GM23248 (cell line): ENCODE measurements at places on chromosomes 5 and 9. TPM values are rescaled to one million over a fixed set of nuclear protein-coding genes. Genes with fewer than 3 reads are reported as not detected.
A peak's percentile ranks its signal among the peaks of the same experiment; 100 is the strongest.

DNA sequence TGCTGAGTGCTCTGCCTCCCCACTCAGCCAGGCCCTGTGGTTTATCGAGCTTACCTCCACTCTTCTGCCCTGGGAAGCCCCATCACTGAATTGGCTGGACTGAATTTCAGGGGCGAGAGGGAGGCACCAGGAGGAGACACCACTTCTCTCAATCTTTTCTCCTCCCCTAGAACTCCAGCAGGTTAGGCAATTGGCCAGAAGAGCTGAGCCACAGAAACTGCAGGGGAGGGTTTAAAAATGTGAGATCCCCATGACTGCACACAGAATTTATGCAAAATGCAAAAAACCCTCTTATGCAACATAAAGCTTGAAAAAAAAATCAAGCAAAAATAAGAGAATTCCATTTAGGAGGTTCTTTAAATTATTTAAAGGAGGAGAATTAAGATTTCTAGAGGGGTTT is 29.9 kb downstream of the TUT7 start:
- H3K4me1 ChIP-seq, result peaks cover 48% of the 10 kb centered on the region
- no peak overlapping the region for H3K4me3 ChIP-seq
- H3K27me3 ChIP-seq, result no peaks in the 10 kb centered on the region
- peaks cover 44% of the 10 kb centered on the region for H3K36me3 ChIP-seq
- peak; percentile 85 for DNase-seq

TMEM38B gene
- 6.2 and 7.3 TPM in 2 replicates for polyA plus RNA-seq

FGF18 gene
- polyA plus RNA-seq, result 0.09 TPM in 2 replicates

DNA sequence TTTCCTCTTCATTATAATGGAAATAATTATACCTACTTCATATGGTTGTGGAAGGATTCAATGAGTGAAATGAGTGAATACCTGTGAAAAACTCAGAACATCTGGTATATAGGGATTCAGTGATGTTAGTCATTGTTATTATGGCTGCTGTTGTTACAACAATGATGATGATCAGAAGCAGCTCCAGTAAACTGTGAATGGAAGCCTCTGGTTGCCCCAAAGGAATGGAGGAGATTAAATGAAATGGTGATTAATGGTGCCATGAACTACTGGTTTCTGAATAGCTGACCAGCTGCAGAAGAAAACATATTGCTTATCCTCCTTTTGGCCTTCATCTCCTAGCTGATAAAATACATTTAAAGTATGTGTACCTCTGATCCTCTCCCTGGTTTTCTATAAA is 372.0 kb downstream of the ARHGEF28 start:
- H3K27ac ChIP-seq, result peak overlapping the region; percentile 42
- no peaks in the 10 kb centered on the region for H3K36me3 ChIP-seq
- H3K4me1 ChIP-seq, result no peaks in the 10 kb centered on the region; the same call in 1 of the 2 replicates
- DNase-seq, result peak; percentile 52
- no peak overlapping the region for H3K4me3 ChIP-seq
- no peaks in the 10 kb centered on the region for H3K27me3 ChIP-seq

GRCh38 chr5:51387884-51388275 is 4.6 kb downstream of the ISL1 start:
- H3K4me1 ChIP-seq, result no peaks in the 10 kb centered on the region
- no peak overlapping the region for H3K4me3 ChIP-seq
- DNase-seq, result no peak

GRCh38 chr9:118187408-118187807 is 483.2 kb downstream of the TLR4 start:
- H3K4me3 ChIP-seq, result no peak overlapping the region
- H3K4me1 ChIP-seq, result no peaks in the 10 kb centered on the region
- no peaks in the 10 kb centered on the region for H3K27me3 ChIP-seq
- DNase-seq, result no peak
- no peaks in the 10 kb centered on the region for H3K36me3 ChIP-seq

PCDHA10 gene
- 0.13 and 0.26 TPM in 2 replicates for polyA plus RNA-seq

- H3K27ac ChIP-seq, result no peak overlapping the region
- no peaks in the 10 kb centered on the region for H3K4me1 ChIP-seq
- no peaks in the 10 kb centered on the region for H3K36me3 ChIP-seq
- DNase-seq, result no peak
These were observed 3.8 kb downstream of the NKD2 start for GRCh38 chr5:1012313-1012841.

DNA sequence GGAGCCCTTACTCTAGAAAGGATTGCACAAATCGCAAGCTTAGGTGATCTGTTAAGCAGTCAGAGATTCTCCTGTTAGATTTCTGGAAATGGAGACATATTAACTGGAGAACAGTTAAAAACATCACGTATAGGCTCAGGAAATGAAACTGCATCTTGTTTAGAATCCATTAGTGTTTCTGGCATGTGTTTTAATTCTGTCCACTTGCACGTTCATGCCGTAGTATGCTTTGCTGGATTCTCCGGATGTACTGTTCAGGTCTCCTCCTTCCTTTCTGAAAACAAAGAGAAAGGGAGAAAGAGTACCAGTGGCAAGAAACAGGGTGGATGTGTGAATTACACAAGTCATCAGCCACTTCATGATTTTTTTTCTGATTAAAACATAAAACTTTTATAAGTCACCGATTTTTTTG is 2.5 kb upstream of the RGMB start:
- peak overlapping the region; percentile 99 for H3K4me3 ChIP-seq
- peaks cover 37% of the 10 kb centered on the region for H3K36me3 ChIP-seq
- peaks cover 11% of the 10 kb centered on the region; the same call in 1 of the 2 replicates for H3K4me1 ChIP-seq
- H3K27ac ChIP-seq, result peak overlapping the region; percentile 94

ACSL6 gene
- not detected in 2 replicates for polyA plus RNA-seq

DNA sequence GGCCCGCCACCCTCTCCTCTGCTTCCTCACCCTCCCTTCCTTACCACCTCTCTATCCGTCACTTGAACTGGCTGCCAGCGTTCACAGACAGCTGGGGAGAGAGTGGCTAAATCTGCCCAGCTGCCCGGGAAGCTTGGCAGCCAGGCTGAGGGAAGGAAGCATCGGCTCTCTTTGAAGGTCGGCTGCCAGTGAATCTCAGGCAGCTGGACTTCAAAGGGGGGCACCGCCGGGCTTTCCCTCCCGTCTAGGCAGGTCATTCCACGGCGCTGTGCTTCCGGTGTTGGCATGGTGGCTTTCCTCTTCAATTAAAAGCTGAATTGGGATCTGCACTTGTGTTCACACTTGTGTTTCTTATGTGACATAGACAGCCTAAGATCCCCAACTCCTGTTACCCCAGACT is 174.0 kb downstream of the GDNF start:
- DNase-seq, result no peak
- no peaks in the 10 kb centered on the region for H3K27me3 ChIP-seq
- H3K4me3 ChIP-seq, result no peak overlapping the region
- no peak overlapping the region for H3K27ac ChIP-seq
- no peaks in the 10 kb centered on the region for H3K36me3 ChIP-seq
- H3K4me1 ChIP-seq, result peaks cover 36% of the 10 kb centered on the region

DNA sequence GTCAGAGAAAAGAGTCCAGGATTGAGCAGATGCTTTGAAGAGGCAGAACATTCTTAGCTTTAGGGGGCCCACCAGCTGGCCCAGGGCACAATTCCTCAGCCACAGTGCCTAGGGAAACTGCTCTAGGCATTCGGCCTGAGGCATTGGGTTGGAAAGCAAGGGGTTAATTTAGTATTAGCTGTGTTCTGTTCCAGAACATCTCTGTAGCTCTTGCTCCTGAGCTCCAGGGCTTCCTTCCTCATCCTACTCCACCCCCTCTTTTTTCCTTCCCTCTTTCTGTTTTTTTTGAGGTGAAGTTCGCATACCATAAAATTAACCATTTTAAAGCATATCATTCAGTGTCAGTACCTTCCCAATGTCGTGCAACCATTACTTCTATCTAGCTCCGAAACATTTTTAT is 74.5 kb upstream of the PANK3 start:
- H3K27me3 ChIP-seq, result no peaks in the 10 kb centered on the region
- peaks cover 23% of the 10 kb centered on the region for H3K4me1 ChIP-seq
- no peak for DNase-seq
- H3K27ac ChIP-seq, result 0 out of 2 replicates have a peak overlapping the region, but pooled peaks have one; percentile 46
- no peak overlapping the region for H3K4me3 ChIP-seq

GRCh38 chr5:80745490-80745889 is 90.7 kb upstream of the DHFR start:
- no peak overlapping the region for H3K4me3 ChIP-seq
- no peak overlapping the region for H3K27ac ChIP-seq

DNA sequence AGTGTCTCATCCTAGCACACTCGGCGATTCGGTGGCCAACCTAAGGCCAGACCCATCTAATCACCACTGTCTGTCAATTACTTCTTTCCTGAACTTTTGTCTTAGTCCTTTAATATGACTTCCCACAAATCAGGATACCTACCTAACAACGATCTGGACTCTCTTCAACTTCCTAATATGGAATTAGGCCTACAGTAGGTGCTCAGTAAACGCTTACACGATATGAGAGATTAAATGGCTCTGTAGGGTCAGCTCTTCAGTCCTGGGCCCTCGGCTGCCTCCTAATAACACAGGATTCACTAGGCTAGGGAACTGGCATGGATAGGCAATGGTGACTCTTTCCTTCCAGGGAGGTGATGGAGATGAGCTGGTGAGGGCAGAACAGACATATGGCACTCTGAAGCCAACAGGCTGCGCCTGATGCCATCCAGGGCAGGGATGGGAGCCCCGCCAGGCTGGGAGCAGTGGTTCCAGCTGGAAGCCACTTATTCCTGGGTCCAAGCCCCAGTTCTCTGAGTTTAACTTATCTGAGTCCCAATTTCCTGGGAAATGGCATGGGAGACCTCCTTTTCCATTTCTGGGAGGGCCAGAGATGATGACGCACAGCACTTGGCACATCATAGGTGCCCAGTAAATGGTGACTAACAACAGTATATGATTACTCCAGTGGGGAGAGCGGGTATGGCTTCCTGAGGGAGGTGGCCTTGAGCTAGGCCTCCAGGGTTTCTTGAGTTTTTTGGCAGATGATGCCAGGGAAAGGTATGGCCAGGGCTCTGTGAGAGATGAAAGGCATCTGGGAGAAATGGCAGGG is 7.3 kb downstream of the PDGFRB start:
- no peak overlapping the region for H3K4me3 ChIP-seq
- peak; percentile 87 for DNase-seq
- H3K36me3 ChIP-seq, result 0 out of 2 replicates have a peak, but pooled peaks cover 5% of the 10 kb centered on the region
- no peaks in the 10 kb centered on the region for H3K27me3 ChIP-seq
- peak overlapping the region; percentile 76 for H3K27ac ChIP-seq
- H3K4me1 ChIP-seq, result peaks cover 76% of the 10 kb centered on the region
